Activated T-cell treated with anti-CD3 and anti-CD28 coated beads, Interleukin-2, amount 50 U/mL, for 1 hour (primary cell): ENCODE measurements at places on chromosomes 3 and 15.

DNA sequence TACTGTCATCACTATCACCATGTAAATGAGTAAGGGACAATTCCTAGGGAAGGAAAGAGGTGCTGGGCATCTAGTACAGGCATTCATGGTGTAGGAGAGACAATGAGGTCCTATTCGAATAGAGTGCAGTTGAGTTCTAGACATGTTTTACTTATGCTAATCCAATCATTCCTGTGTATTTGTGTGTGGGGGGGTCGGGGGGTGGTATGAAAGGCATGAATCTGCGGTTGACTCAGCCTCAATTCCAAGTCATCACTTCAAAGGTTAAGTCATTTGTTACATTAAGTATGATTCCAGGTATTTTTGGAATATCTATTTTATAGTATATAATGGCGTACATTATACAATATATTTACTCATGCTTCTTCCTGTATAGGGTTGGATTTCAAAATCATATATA is 163.1 kb upstream of the GALNT15 start:
- no peak for DNase-seq

GRCh38 chr15:39692356-39693327 is 90.0 kb downstream of the FSIP1 start:
- no peak for DNase-seq

GRCh38 chr15:24823473-24823872 is 131.3 kb upstream of the SNRPN start:
- no peak for DNase-seq

DNA sequence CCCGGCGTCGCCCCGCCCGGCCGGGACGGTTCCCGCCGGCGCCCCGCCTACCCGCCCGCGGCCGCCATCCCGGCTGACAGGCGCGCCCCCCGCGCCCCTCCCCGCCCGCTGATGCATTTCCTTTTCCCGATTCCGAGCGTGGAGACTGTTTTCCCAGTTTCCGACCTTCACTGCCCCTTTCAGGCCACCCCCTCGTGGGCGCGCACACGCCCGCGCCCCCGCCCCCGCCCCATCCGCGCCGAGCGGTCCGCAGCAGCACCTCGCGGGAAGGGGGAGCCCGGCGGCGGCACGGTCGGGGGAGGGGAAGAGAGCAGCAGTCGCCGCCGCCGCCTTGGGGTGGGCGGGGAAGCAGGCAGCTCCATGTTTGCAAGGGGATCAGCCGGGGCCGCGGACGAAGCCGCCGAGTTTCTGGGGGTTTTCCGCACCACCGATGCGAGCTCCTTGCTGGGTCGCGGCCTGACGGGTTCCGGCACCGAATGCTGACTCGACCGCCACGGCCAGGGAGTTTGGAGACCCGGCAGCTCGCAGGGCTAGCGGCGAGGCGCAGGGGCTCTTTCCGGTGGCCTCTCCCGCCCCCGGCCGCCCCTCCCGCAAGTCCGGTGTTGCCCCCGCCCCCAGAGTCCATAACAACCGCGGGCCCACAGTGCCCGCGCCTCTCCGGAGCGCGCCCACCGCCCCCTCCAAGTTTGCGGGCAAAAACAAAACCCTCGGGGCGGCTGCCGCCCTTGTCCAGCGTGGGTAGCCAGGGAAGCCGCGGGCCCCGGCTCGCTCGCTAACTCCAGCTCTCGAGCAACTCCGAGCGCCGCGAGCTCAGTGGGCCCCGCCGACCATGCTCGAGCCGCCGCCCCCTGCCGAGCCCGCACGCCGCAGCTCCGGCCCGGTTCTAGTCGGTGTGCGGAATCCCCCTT is 3.2 kb upstream of the SIN3A start:
- peak; percentile 84 for DNase-seq
